GM06990 (cell line): ENCODE measurements at places on chromosomes 12 and 14.

DNA sequence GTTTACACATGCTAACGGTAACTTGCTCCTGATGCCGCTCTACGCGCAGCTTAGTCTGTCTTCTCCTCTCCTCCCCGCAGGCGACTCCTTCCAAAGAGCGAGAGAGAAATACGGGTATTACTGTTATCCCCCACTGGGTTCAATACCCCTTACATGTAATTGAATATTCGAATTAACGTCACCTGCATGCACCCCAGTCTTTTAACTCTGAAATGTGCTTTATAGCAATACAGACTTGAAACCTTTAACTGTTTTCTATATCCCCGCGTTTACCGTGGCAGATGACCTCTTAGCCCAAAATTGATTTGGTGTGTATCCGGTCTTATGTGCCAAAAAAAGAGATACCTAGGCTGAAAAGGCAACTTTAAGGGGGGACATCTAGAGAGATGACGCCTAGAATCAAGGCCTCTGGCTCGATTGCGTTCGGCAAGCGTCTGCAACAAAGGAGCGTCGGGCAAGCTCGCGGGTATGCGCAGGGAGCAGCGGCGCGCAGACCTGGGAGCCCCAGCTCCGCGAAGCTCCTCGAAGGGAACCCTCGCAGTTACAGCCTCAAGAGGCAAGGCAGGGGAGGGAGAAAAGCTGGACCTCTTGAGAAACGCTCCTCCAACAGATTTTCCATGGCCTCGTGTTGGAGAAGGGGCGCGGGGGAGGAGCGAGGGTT is 6.8 kb upstream of the FOXG1 start:
- DNase-seq = no peak

DNA sequence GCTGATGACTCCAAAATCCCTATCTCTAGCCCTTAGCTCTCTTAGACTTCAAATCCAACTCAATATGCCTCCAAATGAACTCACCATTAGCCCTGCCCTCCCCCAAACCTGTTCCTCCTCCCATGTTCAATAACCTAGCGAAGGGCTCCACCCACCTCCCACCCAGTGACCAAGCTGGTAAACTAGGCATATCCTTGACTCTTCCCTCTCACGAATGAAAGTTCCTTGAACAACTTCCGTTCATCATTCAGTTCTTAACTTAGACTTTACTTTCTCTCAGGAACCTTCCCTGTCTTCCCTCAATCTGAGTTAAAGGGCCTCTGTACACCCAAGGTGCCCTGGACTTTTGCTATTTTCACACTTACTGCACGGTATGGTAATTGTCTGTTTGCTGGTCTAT is 1.9 kb upstream of the KLHDC1 start:
- no peak for DNase-seq

DNA sequence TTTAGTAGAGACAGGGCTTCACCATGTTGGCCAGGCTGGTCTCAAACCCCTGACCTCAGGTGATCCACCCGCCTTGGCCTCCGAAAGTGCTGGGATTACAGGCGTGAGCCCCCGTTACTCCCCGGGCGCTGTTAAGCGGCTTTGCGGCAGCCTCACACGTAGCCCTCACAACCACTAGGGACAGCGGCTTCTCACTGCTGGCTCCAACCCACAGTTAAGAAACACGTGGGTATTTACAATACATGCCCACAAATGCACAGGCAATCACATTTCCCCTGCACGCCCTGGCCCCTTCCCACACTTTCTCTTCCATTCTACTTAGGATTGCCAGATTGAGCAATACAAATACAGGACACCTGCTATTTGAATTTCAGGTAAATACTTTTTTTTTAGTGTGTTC is 37.0 kb upstream of the EIF5 start:
- no peak for DNase-seq

DNA sequence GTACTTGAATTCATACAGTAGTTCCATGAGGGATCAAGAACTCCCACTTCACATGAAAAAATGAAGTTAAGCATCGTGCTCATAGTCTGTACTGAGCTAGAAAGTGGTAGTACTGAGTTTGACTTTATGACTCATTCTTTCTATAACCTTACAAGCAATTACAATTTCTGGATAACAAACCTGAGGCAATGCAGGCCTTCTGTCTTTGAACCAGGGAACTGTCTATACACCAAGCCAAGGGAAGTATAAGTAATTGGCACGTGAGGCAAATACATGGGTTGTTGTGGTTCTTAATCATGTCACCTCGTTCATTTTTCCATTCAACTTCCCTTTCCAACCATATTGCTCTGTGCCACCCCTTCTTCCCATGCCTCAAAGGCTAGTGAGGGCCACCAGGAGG is 16.8 kb downstream of the GNS start:
- no peak for DNase-seq

- no peak for DNase-seq
These were observed 39.4 kb upstream of the PPP1CC start for GRCh38 chr12:110782094-110782493.

DNA sequence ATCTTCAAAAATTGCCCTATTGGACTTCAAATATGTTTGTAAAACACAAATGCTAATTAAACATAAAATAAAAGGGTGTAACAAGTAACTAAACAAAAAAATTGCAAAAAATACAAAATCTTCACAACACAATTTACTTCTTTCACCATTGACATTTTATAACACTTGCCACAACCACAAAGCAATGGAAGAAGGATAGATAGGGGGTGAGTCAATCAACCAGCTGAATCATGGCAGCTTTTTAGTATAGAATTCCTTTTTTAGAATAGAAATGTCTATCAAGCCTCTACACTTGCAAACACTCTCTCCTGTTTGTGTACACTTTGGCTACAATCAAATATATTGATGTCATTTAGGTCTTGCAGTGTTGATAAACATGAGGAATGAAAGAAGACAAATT is 232.7 kb downstream of the SLC16A7 start:
- no peak for DNase-seq

- no peak for DNase-seq
These were observed 544.2 kb downstream of the ETNK1 start for GRCh38 chr12:23169012-23169695.

DNA sequence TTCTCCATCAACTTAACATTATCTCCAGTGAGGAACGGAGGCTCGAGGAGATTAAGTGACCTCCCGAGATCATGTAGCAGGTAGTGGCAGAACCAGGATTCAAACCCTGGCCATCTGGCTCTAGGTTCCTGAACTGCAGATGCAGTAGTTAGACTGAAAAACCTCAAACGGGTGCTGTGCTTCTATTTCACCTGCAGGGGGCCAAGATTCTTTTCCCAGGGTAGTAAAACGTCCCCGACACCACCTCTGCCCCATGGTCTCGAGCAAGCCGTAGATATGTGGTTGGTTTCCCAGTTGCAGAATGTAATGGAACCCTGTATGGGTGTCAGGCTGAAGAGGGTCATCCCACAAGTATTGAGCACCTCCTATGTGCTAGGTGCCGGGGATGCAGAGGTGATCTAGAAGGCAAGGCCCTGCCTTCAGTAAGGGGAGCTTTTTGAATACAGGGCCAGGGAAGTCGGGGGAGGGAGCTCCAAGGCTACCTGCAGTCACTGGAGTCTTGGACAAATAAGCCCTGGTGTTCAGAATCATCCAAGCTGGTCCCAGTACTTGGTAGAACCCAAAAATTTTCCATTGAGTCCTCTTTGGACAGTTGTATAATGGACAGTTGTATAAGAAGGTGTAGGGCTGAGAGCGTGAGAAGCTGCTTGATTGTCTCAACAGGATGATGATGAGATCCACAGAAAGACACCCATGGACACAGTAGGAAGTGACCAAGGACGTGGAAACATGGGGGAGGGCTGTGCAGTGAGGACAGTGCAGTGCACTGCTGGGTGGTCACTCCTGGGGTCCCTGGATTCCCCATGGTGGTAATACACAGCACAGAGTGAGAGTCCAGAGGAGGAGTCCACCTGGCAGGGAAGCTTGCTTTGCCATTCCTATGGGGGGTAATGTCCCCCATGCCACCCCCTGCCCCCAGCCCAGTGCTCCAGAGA is 197.2 kb downstream of the CHST11 start:
- DNase-seq = no peak

- DNase-seq = no peak
These were observed 300.1 kb upstream of the FKBP4 start for GRCh38 chr12:2494486-2495192.

DNA sequence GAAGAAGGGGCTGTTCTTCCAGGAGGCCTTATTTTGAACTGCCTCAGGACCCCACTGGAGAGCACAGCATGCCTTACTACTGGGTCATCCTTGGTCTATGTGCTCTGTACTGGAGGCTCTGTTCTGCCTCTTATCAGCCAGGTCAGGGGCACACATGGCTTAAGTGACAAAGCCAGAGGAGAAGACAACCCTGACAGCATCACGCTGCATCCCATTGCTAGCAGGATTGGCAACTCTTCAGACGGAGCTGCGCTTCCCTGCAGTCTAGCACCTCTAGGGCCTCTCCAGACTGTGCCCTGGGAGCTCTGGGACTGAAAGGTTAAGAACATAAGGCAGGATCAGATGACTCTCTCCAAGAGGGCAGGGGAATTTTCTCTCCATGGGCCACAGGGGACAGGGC is 17.3 kb upstream of the TIGAR start:
- no peak for DNase-seq

DNA sequence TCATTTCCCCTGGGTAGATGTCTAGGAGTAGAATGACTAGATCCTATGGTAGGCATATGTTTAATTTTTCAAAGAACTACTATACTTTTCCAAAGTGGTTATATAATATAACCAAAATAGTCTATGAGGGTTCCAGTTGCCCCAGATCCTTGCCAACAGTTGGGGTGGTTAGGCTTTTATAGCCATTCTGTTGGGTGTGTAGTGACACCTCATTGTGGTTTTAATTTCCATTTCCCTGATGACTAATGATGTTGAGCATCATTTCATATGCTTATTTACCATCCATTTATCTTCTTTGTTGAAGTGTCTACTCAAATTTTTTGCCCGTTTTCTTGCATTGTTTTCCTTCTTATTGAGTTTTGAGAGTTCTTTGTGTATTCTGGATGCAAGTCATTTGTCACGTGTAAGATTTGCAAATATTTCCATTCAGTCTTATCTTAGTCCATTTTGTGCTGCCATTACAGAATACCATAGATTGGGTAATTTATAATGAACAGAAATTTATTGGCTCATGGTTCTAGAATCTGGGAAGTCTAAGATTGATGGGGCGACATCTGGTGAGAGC is 4.7 kb downstream of the SYNE2 start:
- no peak for DNase-seq

GRCh38 chr14:71701990-71702389 is 230.2 kb upstream of the RGS6 start:
- no peak for DNase-seq

- no peak for DNase-seq
These were observed 473.2 kb downstream of the LRFN5 start for GRCh38 chr14:42079911-42080310.

DNA sequence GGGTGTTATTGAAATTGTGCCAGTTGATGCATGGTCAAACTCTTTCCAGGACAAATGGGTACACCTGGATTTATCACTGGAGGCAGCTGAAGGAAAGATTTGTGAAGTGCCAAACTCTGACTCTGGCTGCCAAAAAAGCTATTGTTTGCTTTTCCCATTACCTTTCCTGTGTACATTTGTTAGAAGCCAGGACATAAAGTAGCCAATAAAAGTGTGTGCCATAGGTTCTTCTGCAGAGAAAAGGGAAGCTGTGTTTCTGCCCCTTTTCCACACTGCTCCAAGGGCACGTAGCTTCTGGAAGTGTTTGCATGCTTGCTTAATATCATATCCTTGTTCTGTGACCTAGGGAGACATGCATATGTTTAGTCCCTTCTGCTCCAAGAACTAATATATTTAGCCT is 1114.4 kb downstream of the SLC16A7 start:
- no peak for DNase-seq

GRCh38 chr12:21551841-21552465 is 25.9 kb downstream of the SPX start:
- no peak for DNase-seq

- no peak for DNase-seq
These were observed 11.8 kb upstream of the CD27 start for GRCh38 chr12:6432991-6433390.

GRCh38 chr12:78208092-78208491 is 377.4 kb downstream of the NAV3 start:
- DNase-seq = no peak

GRCh38 chr12:127078577-127079350 is 1188.2 kb upstream of the TMEM132C start:
- no peak for DNase-seq

DNA sequence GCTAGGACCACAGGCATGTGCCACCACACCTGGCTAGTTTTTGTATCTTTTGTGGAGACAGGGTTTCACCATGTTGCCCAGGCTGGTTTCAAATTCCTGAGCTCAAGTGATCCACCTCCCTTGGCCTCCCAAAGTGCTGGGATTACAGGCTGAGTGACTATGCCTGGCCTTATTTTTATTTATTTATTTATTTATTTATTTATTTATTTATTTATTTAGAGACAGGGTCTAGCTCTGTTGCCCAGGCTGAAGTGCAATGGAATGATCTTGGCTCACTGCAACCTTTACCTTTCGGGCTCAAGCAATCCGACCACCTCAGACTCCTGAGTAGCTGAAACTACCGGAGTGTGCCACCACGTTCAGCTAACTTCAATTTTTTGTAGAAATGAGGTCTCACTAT is 117.0 kb upstream of the MAX start:
- DNase-seq = no peak
